Activated CD8-positive, alpha-beta memory T cell treated with anti-CD3 and anti-CD28 coated beads for 24 hours (primary cell): ENCODE measurements at places on chromosomes 13 and 19.

DNA sequence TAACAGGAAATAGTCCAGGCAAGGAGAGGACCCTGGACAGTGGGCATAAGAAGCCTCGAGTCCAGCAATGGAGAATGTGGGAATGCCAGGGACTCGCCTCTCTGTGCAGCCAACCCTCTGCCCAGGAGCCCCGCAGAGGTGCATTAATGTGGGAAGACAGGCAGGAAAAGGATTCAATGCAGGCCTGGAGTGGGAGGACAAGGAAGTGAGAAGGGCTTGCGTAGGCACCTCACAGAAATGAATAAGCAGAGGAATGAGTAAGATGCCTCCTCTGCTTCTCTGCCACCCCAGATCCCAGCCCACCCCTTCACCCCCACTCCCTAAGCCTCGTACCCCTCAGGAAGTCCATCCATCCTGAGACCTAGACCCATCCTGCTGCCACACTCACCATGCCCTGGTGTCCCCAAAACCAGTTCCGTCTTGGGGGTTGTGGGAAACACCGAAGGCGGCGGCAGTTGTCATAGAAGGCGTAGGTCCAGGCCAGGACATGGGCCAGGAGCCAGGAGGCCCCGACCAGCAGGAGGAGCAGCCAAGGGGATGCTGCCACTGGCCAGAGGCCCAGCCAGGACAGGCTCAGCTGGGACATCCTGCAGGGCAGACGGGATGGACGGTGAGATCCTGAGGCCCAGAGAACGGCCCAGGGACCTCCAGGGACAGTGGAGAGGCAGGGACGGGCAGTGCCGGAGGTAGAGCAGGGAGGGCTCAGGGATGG lies 692 bp downstream of the CYP4F2 start:
- DNase-seq = no peak

DNA sequence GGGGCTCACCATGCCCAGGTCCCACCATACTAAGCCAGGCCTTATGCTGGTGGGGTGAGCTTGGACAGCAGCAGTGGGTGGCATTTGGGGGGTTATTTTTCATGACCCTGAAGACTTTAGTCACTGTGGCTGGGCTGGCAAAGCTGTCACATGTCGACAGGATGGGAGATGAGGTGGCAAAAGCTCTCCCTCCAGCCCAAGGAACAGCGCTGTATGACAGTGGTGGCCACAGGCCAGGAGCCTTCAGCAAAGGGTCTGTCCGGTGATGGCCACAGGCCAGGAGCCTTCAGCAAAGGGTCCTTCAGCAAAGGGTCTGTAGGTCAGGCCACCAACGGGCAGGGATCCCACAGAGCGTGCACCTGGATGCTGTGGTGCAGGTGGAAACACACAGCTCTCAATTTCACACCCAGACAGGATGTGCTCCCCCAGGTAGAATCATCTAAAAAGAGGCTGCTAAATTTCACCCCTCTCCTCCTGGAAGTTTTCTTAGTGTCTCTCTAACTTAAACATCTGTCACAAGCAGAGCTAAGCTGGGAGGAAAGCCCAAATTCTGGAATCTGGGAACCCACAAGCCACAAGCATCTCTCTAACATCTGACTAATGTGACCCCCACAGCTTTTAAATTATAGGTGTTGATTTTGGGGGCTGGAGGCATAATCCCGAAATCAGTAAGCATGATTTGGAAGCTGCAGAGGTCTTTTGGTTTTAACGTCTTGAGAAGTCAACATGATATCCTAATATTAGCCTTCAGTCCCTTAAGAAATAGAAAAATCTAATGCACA lies 23.0 kb downstream of the COL4A1 start:
- DNase-seq = peak; percentile 28

GRCh38 chr13:100755891-100756290 lies 81.3 kb upstream of the TMTC4 start:
- DNase-seq = no peak

GRCh38 chr13:24183741-24184182 lies 23.2 kb downstream of the SPATA13 start:
- no peak for DNase-seq

DNA sequence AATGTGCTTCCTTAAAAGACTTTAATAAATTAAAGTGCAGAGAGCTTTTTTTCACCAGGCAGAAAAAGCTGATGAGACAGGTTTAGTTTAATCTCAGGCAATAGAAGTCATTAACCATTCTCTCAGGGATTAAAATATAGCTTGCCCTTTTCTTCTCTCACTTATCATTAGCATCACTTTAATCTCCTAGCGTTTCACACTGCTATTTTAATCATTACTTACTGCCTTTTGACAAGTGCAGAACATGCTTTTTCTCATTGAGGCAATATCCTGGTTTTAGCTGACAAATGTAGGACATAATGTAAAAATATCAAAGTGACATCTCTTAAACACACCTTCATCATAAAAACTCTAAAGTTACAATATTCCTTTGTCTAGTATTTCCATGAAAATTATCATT lies 94.6 kb downstream of the DACH1 start:
- no peak for DNase-seq

DNA sequence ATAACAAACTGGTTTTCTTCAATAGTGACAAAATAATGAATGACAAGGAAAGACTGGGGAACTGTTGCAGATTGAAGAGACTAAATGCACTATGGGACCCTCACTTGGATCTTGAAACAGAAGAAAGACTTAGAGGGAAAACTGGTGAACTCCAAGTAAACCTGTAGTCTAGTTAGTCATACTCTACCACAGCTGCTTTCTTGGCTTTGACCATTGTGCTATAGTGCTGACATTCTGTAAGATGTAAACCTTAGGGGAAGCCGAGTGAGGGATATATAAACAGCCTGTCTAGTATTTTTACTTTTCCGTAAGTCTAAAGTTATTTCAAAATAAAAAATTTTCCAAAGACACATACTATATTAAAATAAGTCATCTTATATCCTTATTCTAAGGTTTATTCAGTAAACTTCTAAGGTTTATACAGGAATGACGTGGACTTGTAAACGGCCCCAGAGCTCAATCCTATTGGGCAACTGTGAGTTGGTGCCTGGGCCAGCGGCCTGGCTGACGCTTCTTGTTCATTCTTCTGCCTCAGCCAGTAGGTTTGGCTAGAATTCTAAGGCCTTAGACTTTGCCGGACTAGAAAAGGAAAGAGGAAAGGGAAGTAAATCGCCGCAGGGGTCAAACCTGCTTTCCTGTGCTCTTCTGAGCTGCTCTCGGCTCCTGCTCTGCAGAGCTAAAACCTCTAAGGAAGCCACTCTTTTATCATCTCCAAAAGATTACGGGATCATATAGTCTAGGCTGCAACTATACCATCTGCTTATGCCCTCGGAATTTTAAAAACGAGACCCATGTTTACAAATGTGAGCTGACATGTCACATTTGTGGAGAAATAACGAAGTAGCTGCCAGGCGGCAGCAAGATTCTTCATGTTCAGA lies 33.6 kb upstream of the UBE2L5 start:
- no peak for DNase-seq

GRCh38 chr19:33487901-33488800 lies 33.4 kb downstream of the PEPD start:
- no peak for DNase-seq
